NCI-H1694 treated with DMSO at 0.1 percent for 48 hours (cell line): ENCODE measurements at places on chromosomes 2 and 18.

DNA sequence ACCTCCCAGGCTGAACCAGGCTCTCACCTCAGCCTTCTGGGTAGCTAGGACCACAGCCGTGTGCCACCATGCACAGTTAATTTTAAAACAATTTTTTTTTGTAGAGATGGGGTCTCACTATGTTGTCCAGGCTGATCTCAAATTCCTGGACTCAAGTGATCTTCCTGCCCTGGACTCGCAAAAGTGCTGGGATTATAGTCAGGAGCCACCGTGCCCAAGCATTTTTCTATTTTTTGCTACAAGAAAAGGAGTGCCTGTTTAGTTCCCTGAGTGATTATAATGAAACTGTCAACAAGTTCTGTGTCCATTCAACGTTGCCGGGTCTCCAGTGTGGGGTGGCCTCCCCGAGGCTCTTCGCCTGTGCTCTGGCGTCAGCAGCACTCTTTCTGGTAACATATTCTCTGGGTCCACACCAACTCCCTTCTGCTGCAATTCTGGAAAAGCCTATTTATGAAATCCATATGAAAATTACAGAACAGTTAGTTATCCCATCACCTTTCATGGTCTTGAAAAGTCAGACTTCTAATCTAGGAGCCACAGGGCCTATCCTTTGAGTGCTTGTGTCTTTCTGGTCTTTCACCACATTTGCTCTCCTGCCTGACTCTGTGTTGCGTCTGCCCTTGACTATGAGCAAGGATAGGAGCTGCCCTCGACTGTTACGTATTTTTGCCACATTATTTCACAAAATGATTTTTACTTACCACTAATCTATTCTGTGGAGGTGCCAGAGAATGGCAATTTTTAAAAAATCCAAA lies 172.7 kb downstream of the SOCS6 start:
- no peak for DNase-seq

GRCh38 chr2:23620841-23621341 lies 235.9 kb downstream of the KLHL29 start:
- DNase-seq: peak; percentile 67

DNA sequence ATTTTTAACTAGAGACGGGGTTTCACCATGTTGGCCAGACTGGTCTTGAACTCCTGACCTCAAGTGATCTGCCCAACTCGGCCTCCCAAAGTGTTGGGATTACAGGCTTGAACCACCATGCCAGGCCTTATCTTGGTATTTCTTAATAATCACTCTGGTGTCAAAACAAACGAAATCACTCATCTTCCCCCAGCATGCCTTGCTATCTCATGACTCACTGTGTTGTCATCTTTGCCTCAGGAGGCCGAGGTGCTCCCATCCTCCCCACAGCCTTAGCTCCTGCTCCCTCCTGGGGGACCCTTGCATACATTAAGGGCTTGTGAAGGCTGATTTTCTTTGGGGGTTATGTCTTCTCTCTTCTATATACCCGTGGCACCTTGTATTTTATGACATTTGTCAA lies 250.1 kb upstream of the DPP10 start:
- DNase-seq: no peak

GRCh38 chr18:67331857-67332256 lies 184.7 kb downstream of the DSEL start:
- DNase-seq: no peak

DNA sequence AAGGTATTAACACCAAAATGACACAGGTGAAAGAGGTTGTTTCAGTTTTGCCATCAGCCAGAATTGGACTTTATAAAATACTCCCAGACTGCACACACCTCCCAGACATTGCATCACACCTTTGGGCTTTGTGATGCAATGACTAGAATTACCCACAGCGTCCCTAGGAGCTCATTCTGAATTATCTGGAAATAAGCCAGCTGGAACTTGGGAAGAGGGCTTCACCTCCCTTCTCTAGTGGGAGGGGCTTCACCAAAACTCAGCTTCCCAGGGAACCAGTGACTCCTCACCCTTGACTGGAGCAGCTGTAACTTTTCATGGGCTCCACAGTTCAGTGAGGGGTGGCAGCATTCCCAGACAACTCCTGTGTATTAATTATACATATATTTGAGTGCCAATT lies 83.1 kb upstream of the BZW1 start:
- no peak for DNase-seq

GRCh38 chr18:12659904-12660605 lies 2.1 kb upstream of the SPIRE1 start:
- peak; percentile 68 for DNase-seq

GRCh38 chr18:34400834-34401233 lies 176.1 kb upstream of the NOL4 start:
- no peak for DNase-seq
